ENCODE measurements at places on chromosomes 16 and 17.
A peak's percentile ranks its signal among the peaks of the same experiment; 100 is the strongest.

GRCh38 chr16:27786923-27787625 is 237.1 kb downstream of the KATNIP start:
- DNase-seq, result no peak

- DNase-seq, result peak; percentile 98
Measured at GRCh38 chr17:49146620-49147306, 14.2 kb downstream of the B4GALNT2 start.

DNA sequence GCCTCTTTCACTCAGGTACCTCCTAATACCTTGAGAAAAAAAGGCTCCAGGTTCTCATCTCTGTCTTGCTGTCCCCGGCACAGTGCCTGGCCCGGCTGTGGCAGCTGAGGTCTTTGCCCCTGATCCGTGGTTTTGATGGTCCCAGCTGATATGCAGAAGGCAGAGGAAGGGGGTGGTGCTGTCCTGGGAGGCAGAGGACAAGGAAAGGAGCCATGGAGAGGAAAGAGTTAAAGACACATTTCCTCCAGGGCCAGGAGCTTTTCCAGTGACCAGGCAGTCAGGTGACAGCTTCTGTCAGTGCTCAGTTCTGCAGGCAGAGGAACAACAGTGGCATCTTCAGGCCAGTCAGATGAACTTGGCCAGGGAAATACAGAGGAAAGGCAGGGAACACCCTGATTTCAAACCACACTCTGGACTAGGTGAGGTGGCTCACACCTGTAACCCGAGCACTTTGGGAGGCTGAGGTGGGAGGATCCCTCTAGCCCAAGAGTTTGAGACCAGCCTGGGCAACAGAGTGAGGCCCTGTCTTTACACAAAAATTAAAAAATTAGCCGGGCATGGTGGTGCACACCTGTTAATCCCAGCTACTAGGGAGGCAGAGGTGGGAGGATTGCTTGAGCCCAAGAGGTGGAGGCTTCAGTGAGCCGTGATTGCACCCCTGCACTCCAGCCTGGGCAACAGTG is 3.3 kb upstream of the COG1 start:
- peak; percentile 37 for DNase-seq

- peak; percentile 45 for DNase-seq
Measured at GRCh38 chr17:55722742-55723487, at the start of gene TMEM100. TMEM100 (minus strand) TSS chr17:55722864; CDS start chr17:55721070, 1,794 bp downstream.

DNA sequence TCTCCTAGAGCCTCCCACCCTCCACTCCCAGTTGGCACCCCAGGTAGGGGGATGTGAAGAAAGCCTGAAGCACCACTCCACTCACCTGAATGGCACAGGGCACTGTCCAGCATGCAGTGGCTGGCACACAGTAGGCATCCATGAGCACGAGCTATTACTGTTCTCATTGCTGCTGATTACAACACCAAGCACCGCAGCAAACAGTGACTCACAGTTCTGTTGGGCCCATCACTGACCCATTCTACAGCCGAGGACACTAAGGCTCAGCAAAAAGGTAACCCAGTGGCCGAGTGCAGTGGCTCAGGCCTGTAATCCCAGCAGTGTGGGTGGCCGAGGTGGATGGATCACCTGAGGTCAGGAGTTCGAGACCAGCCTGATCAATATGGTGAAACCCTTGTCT is 2.7 kb downstream of the ZSCAN10 start:
- DNase-seq, result no peak

Data from AG04450 (cell line).